M059J (cell line): ENCODE measurements at places on chromosomes 1 and 21.
A peak's percentile ranks its signal among the peaks of the same experiment; 100 is the strongest.

DNA sequence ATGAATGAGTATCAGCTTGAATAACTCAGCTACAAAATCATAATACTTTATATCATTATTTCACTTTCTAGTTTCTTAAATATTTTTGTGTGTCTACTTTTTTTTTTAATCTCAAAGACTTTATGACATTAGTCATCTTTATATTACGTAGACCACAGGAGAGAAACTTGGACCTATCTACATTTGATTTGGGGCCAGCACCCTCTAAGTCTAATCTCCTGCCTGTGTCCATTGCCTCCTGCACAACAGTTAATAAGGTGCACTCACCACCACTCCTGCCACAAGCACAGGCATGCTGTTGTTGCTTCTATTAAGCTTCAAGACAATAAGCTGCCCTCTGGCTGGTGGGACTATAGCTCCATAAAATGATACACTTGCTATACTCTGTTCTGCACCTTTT lies 70.4 kb downstream of the DIRAS3 start:
- peak; percentile 32 for DNase-seq

- DNase-seq: no peak
Observed at GRCh38 chr1:180964595-180964994, 51.9 kb downstream of the KIAA1614 start.

GRCh38 chr1:11422686-11423085 lies 56.3 kb upstream of the DISP3 start:
- DNase-seq: no peak

- DNase-seq: no peak
Observed at GRCh38 chr1:38095454-38095931, 48.9 kb upstream of the POU3F1 start.

DNA sequence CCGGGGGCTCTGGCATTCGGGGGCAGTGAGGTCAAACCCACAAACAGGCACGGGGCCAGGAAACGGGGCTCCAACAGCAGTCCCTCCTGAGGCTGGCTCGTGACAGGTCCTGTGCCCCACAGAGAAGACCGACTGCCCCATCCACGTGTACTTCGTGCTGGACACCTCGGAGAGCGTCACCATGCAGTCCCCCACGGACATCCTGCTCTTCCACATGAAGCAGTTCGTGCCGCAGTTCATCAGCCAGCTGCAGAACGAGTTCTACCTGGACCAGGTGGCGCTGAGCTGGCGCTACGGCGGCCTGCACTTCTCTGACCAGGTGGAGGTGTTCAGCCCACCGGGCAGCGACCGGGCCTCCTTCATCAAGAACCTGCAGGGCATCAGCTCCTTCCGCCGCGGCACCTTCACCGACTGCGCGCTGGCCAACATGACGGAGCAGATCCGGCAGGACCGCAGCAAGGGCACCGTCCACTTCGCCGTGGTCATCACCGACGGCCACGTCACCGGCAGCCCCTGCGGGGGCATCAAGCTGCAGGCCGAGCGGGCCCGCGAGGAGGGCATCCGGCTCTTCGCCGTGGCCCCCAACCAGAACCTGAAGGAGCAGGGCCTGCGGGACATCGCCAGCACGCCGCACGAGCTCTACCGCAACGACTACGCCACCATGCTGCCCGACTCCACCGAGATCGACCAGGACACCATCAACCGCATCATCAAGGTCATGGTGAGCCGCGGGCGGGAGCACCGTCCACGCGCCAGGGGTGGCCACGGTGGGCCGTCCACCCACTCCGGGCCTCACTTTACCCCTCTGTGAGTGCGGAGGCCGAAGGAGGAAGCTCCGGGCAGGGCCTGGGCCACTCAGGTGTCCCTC lies 14.2 kb downstream of the COL6A2 start:
- no peak for DNase-seq

DNA sequence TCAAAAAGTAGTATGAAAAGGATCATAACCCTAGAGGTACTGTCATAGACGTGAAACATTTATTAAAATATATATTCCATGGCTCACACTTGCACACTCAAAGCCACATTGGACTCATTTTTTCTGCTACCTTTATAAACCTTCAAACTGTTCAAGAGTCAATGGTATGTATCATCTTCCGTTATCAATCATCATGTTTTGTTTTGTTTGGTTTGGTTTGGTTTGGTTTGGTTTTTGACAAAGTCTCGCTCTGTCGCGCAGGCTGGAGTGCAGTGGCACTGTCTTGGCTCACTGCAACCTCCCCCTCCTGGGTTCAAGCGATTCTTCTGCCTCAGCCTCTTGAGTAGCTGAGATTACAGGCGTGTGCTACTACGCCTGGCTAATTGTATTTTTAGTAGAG lies 1.8 kb downstream of the IFNAR2 start:
- DNase-seq: no peak

- DNase-seq: peak; percentile 51
Observed at GRCh38 chr1:31239653-31240241, at the start of gene NKAIN1. TSS of gene NKAIN1 (minus strand) at chr1:31239887. CDS start at chr1:31239547, 340 bp downstream.

- peak; percentile 50 for DNase-seq
Observed at GRCh38 chr1:119968068-119968492, 71.8 kb upstream of the ADAM30 start.

DNA sequence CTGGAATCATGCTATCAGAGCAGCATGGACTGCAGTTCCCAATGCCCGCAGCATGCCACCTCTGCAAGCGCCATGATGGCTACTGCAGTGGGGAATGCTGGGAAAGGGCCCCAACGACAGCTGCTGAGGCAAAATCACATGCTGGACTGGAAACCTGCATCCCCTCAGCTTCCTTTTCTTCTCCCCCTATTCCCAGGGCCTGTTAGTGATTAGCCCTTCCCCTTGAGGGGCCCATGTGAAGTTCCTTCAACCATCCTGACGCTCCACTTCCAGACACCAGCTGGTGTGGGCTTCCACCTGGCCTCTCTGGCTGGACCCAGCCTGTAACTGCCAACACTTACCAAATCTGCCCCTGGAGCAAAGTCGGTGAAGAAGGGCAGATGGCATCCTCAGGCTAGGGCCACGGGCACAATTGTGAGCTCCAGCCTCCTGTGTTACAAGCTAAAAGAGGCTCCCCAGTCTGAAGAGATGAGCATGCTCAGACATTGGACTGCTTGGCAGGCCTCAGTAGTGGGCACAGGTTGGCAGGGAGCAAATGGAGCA lies 22.1 kb upstream of the SDC3 start:
- no peak for DNase-seq

DNA sequence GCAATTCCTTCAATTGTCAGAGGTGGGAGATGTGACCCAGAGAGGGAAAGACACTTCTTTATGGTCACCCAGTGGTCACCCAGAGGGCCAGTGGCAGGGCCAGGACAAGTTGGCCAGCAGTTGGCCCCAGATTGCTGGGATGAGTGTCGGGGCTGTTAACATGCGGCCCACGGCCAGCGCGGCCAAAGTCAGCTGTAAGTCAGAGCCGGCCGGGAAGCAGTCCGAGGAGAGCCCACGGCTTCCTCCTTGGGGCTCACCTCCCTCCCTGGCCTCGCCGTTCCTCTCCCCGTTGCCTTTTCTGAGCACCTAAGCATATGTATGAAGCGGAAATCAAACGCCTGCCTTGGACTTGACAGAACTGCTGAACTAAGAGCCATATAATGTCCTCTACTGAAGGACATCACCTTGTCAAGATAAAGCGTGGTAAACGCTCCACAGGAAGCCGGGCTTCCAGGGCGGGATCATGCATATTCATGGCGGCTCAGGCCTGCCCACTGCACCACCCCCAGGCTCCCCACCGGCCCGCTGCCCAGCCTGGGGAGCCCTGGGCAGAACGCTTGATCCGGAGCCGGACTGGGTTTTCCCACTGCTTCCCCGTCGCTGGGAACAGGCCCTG lies 245.4 kb upstream of the POU3F1 start:
- DNase-seq: no peak

- no peak for DNase-seq
Observed at GRCh38 chr1:12677565-12677964, 33.7 kb downstream of the AADACL4 start.

DNA sequence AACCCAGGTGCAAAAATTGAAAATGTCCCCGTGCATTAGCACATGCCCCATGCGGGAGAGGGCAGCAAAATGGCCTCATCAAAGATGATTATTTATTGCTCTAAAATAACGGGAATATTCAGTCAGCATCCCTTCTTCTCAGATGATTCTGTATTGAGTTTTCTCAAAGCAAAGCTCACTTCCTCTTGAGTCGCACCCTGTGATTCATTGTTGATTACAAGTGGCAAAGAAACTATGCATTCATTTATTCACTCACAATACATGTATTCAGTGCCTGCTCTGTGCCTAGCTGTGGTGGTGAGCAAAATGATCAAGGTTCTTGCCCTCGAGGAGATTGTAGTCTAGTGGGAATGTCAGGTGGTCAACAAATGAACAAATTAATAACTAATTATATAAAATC lies 226.0 kb upstream of the KAZN start:
- DNase-seq: no peak

- DNase-seq: peak; percentile 38
Observed at GRCh38 chr1:197481101-197481500, 213.0 kb downstream of the CRB1 start.

DNA sequence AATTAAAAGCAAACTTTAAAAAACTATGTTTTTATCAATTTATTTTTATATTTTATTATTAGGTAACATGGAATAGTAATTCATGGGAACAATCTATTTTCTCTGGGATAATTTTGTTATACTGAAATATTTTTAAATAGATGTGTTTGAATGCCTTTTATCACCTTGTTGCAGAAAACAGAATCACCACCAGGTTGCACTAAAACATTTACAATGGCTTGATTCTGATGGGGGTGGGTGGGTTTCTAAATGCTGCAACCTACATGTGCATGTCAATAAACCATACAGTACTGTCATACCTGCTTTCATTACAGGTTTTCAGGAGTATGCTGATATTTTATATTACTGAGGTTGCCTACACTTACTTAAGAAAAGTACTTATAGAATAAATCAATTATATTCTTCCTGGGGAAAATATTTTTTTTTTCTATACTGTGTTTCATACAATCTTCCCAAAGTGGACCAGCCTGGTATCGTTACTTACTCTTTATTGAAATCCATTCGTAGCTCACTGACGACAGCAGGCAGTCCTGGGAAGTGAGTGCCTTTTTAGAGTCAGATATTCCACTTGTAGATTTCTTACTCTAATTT lies 132.8 kb downstream of the PTPRC start:
- peak; percentile 59 for DNase-seq

GRCh38 chr1:78715181-78715661 lies 65.6 kb downstream of the IFI44 start:
- DNase-seq: peak; percentile 32

DNA sequence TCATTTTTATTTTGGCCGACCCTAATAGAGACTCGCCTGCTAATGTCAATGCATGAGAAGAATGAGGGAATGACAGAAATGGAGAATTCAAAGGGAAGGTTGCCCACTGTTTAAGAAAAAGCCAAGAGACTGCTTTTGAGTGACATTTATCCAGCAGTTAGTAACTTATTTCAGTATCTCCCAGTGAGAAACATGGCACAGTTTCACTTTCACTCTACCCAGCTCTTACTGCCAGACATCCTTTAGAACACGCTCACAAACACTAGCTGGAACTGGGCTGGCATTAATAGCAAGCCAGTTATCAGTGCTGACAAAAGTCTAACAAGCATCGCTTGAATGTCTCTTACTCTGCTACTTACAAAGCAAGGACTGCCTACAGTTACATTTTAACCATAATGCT lies 8.5 kb downstream of the GGPS1 start:
- DNase-seq: peak; percentile 44

DNA sequence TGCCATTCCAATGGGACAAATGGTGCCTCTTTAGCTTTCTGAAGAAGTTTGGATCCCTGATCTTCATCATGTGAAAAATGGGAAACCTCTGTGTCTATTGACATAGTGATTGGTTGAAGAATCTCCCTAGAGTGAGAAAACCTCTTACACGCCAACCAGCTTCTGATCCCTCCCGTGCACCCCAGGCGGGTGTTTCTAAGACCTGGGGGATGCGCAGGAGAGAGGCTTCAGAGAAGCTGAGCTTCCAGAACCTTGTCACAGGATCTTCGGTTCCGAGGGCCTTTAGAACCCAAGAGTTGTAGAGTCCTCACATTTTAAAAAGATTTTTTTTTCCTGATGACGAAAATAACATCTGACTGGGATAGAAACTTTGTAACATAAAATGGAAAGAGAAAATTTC lies 11.3 kb downstream of the PODN start:
- no peak for DNase-seq

DNA sequence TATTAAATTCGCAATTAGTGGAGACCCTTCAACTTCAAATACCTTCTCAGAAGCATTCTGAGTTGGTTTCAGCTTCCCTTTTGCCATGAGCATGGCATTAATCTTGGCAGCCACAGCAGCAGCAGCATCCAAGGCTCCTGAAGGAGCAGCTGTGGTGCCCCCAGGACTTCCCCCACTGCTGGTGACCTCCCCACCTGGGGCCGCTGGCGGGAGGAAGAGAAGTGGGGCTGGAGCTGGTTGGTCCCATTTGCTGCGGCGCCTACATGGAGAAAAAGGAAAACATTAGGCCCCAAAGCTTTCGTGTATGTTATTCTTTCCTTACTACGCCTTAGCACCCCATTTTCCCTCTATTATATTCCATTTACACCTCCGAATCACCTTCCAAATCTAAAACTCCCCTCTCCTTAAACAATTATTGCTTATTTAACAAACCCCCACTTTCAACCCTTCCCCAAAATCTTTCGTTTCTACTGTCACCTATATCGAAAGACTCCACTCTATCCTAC lies 569 bp downstream of the KHDC4 start:
- DNase-seq: no peak

DNA sequence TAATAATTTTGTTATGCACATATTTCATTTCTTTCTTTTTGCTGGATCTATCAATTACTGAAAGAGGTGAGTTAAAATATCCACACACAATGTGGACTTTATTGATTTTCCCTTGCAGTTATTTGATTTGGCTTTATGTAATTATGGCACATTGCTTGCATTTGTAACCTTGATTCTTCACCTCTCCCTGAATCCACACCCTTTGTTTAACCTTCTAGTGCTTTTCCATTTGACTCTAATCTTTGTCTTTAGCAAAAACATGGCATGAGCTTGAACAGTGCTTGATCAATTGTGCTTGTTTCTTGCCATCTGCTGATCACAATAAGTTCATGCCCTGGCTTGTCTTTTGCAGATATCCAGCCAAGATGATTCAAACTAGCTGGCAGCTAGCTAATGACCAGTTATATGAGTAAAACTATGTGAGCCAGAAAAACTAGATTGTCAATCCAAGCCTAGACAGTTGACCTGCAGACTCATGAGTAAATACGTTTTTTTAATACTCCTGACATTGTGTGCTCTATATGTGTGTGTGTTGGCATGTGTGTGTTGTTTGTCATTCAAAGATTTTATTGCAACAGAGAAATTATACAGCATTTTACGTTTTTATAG lies 899.2 kb downstream of the NCAM2 start:
- no peak for DNase-seq
